ENCODE measurements at places on chromosomes 6 and 20.

- no peak for DNase-seq
Observed at GRCh38 chr6:53830366-53830765, 35.6 kb downstream of the LRRC1 start.

GRCh38 chr6:142412658-142413057 is 110.9 kb downstream of the ADGRG6 start:
- no peak for DNase-seq

- DNase-seq, result no peak
Observed at GRCh38 chr20:22180244-22180643, 404.1 kb downstream of the FOXA2 start.

DNA sequence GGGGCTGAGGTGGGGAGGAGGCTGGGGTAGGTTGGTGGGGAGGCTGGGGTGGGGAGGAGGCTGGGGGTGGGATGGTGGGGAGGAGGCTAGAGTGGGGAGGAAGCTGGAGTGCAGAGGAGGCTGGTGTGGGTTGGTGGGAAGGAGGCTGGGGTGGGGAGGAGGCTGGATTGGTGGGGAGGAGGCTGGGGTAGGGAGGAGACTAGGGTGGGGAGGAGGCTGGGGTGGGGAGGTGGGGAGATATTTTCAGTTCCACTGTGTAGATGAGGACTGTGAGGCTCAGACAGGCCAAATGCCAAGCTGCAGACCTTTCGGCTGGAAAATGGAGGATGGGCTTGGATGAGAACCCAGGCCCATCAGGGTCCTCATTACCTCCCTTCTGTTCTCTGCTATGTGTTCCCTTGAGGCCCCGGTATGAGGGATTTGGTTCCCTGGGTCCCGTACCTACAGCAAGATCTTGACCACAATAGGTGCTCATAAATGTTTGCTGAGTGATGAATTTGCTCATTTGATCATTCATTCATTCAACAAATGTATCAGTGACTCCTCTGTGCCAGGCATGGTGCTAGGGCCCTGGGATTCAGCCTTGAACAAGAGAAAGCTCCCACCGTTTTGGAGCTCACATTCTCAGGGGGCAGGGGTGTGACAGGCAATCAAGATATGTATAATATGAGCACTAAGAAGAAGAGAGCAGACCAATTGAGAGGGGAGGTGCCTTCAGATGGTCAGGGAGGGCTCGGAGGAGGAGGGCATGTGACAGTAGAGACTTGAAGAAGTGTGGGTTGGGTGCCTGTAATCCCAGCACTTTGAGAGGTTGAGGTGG is 36.1 kb upstream of the NOL4L start:
- DNase-seq, result no peak

- no peak for DNase-seq
Observed at GRCh38 chr20:54065601-54066038, 4.8 kb downstream of the BCAS1 start.

DNA sequence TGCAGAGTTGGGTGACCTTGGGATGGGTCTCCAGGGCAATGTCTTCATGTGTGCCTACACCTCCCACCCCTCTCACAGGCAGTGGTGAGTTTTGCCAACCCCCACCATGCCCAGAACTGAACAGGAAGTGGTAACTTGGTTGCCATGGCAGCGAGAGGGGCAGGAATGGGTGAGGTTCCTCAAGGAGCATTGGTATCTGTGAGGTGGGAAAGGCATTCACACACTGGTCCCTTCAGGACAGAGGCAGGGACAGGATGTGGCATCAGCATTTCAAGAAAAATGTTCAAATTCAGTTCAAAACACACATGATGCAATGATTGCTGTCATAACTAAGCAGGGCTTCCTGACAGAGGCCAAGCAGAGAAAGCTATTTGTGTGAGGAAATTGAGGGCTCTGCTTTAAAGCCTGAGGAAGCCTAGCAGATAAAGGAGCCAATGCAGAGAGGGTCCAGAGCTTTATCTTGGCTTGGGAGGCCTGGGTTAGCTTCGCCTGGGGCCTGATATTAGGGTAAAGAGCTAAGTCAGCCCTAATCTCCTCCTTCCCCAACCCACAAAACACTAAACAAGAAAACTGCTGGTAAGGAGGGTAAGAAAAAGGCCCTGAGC is 551 bp downstream of the TREML2 start:
- no peak for DNase-seq

DNA sequence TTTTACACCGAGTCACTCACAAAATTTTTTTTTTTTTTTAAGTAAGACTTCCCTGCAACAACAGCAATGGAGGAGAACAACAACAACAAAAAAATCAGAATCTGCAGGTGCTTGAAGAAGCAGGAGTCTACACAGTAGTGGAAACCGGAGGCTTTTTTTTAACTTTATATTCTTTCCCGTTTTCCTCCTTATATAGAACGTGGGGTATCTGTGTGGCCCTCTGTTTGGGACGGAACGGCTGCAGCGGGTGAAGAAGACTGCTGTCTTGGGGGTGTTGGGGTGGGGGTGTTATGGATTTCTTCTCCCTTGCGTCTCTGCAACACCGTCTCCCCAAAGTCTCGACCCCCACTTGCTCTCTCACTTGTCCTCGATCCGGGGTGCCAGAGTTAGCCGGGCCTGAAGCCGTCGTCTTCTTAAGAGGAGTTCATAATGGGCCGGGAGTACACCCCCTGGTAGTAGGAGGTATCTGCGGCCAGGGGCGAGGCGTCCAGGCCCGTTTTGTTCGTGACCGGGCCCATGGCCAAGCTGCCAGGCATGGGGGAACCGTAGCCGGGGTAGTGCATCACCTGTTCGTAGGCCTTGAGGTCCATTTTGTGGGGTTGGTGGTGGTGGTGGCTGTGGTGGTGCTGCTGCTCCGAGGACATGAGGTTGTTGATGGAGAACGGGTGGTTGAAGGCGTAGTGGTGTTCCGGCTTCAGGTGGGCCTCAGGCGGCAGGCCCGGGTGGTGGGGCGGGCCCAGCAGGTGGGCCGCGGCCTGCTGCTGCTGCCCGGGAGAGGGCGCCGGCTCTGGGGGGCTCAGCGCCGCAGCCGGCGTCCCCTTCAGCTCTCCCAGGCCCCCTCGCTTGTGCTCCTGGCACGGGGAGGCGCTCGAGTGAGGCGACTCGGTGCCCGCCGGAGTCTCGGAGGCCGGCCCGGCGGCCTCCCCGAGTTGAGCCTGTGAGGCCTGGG is 2.7 kb downstream of the FOXA2 start:
- no peak for DNase-seq

- DNase-seq, result no peak
Observed at GRCh38 chr20:13042458-13042794, 33.7 kb downstream of the SPTLC3 start.

DNA sequence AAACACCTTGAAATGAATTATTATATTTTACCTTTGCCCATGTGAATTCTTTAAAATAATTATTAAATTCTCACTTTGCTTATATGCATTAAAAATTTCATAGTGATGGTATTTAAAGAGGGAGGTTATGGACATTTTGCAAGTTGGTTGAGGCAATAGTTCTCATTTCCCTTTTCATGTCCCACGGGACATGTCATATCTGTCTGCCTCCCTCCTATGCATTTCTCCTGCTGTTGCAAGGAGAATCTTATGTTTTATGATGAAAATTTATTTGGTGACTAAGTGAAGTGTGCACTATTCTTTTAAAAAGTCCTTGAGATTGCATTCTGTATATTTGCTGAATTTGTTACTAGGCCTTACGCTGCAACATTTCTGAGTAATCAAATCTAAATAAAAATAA is 67.2 kb downstream of the UTRN start:
- no peak for DNase-seq

- DNase-seq, result no peak
Observed at GRCh38 chr6:169005166-169005565, 248.5 kb downstream of the THBS2 start.

GRCh38 chr6:4420160-4420865 is 284.9 kb upstream of the ECI2 start:
- no peak for DNase-seq

GRCh38 chr6:3247255-3248146 is 11.2 kb upstream of the PSMG4 start:
- no peak for DNase-seq

GRCh38 chr6:435441-436307 is 44.1 kb downstream of the IRF4 start:
- no peak for DNase-seq

- no peak for DNase-seq
Observed at GRCh38 chr6:136728976-136729515, 63.2 kb downstream of the MAP3K5 start.

DNA sequence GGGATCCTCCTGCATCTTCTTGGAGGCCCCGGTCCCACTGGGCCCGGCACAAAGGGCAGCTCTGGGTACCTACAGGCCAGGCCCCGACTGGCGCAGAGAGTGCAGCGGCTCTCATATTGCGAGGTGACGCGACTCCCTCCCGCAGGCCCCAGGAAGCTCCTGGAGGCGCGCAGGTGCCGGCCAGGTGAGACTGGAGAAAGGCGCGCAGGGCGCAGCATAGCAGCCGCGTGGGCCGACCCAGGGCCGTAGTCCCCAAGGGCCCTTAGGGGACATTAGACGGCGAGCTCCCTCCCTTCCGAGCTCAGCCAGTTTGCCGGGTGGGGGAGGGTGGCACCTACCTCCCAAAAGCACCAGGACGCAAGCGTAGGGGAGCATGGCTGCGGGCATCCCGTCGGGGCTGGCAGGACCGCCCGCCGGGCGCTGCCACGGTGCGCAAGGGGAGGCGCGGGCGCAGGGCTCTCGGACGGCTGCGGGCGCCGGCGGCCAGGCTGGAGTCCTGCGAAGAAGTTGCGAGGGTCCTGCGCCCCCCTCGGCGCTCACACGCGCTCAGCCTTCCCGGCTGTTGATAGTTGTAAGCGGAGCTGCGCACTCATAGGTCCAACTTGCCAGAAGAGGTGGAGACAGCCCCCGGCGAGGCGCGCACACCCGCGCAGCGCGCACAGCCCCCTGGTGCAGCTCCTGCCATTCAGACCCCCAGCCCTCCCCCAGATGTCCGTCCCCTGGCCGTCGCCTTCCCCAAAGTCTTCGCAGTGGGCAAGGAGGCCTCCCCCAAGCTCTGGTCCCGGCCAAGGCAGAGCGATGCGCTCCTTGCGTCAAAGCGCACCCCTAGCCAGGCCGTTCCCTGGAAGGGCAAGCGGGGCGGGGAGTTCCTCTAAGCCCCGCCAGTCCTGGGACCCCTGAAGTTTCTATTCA is 622 bp downstream of the APCDD1L start:
- no peak for DNase-seq

GRCh38 chr6:147588469-147588868 is 80.0 kb downstream of the SAMD5 start:
- DNase-seq, result no peak

- no peak for DNase-seq
Observed at GRCh38 chr20:5061213-5061612, 58.5 kb downstream of the PCNA start.

DNA sequence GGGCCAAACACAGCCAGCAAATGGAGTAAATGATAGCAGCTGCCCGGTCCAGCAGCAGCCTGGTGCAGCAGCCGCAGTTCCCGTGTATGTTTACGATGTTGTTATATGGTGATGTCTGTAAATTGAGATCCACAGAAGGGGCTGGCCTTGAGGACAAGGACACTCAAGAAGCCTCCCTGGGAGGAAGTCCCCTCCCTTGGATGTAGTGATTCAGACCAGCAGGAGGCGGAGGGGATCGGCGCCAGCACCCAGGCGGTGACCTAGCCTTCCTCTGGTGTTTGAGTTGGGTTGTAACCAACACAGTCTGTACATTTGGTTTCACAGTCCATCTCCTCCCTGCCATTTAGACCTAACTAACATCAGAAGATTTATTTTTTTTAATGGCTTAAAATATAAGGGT is 187.8 kb downstream of the SYNDIG1 start:
- no peak for DNase-seq

DNA sequence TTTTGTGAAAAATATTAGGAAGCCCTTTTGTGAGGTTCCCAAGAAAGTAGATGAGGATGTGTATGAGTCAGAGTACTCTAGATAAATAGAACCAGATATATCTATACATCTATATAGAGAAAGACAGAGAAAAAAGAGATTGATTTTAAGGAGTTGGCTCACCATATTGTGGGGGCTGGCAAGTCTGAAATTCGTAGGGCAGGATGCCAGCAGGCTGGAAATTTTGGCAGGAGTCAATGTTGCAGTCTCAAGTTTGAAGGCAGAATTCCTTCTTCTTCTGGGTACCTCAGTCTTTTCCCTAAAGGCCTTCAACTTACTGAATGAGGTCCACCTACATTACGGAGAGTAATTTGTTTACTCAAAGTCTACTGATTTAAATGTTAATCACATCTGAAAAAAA is 65.3 kb upstream of the SAMD3 start:
- DNase-seq, result no peak

GRCh38 chr6:5936631-5937030 is 70.1 kb downstream of the NRN1 start:
- DNase-seq, result no peak

GRCh38 chr6:162467679-162468078 is 259.9 kb downstream of the PRKN start:
- DNase-seq, result no peak

DNA sequence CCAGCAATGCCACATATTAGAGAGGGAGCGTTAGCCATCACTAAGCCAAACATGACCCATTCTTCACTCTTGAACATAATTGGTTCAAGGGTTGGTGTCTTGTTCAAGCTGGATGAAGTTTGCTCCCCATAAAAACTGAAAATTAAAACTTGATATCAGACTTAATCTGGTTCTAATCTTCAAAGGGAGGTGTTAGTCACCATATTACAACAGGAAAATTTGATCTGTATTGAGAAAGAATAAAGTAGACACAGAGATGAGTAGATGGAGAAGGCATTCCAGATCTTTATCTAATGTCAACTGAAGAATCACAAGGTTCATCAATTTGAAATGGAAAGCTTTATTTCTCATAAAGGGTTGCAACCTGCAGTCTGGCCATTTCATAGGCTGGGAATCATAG is 972.8 kb downstream of the HACE1 start:
- no peak for DNase-seq

- no peak for DNase-seq
Observed at GRCh38 chr6:131937703-131938631, 13.2 kb downstream of the CCN2 start.

GRCh38 chr20:50220093-50220893 is 29.7 kb downstream of the CEBPB start:
- no peak for DNase-seq

DNA sequence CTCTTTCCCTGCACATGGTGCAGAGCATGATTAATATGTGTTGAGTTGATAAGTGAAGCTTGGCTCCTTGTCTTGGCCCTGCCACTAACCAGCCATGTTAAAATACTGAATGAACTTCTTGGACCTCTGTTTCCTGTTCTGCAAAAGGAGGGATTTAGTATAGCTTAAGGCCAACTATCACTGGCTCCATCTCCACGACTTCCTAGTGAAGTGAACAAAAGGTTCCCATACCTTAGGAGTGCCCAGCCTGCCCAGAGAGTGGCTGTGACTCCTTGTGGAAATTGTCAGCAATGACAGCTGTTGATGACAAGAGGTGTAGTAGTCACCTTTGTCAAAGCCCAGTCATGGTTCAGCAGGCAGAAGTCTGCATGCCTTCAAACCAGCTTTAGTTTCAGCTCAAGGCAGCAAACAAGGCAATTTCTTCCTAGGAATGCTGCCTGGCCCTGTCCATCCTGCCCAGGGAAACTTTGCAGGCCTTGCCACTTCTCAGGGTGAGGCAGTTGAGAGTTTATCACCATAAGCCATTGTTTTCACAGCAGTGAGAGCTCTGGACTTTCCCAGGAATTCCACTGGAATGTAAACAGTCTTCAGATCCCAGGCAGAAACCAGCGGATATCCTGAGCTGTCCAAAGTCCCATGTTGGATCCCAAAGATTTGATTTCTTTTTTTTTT is 169.7 kb upstream of the TNFAIP3 start:
- DNase-seq, result no peak

GRCh38 chr6:33772082-33772830 is 16.7 kb downstream of the LEMD2 start:
- no peak for DNase-seq
